ENCODE measurements at places on chromosomes 5 and 9. TPM values are rescaled to one million over a fixed set of nuclear protein-coding genes. Genes with fewer than 3 reads are reported as not detected.

Gene OR13C4
- total RNA-seq: not detected

Gene MELK
- total RNA-seq: 0.13 TPM

Gene CAMK2A
- total RNA-seq: 4.2 TPM

- DNase-seq: no peak
Observed at GRCh38 chr9:115262477-115262876, 144.5 kb upstream of the TNC start.

Gene FYB1
- 4.5 TPM for total RNA-seq

DNA sequence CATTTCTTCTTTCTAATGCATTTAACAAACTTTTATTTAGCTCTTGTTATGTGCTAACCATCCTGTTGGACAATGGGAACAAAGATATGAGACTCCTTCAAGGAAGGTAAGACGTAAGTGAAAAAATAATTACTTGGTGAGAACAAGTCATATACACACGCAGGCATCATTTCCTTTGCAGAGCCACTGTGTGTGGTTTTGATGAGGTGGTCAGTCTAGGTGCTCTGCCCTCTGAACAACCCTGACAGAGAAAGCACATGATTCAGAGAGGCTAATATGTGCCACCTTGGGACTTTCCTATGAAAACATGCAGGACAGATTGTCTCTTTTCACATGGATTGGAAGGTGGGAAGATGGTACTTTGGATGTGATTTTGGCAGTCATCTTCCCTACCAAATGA is 1162.5 kb upstream of the DMAC1 start:
- no peak for DNase-seq

- DNase-seq: no peak
Observed at GRCh38 chr9:115234094-115234493, 116.1 kb upstream of the TNC start.

GRCh38 chr9:104906441-104907277 is 21.3 kb downstream of the ABCA1 start:
- DNase-seq: no peak

DNA sequence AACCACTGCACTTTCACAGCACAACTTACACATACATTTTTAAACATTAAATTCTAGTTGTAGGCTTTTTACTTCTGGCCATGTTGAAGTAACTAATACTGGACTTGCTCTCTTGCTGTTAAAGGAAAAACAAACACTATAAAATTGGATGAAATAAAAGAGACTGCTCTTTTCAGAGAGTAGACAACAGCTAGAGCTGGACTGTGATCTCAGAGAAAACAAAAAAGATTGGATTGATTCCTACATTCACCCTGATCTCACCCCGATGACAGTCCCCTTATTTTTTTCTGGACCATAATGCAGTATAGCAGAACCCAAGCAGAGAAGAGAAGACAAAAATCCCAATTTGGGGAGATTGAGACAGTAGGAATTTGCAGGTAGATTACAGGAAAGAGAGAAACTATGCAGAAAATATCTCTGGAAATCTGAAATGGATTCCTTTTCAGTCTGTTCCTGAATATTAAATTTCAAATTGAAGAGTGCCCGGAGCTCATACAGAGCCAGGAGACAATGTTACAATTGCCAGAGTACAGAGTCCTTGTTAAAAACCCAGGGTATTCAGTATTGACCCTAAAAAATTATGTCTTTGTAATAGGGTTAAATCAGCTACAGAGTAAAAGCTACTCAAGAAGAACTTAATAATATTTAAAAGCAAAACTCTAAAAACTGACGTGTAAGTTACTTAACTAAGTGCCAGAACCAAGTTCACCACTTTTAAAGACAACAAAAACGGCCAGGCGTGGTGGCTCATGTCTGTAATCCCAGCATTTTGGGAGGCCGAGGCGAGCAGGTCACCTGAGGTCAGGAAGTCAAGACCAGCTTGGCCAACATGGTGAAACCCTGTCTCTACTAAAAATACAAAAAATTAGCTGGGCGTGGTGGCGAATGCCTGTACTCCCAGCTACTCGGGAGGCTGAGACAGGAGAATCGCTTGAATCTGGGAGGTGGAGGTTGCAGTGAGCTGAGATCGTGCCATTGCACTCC is 208.6 kb downstream of the MPDZ start:
- no peak for DNase-seq

- no peak for DNase-seq
Observed at GRCh38 chr9:126927419-126927818, 12.8 kb downstream of the RALGPS1 start.

- no peak for DNase-seq
Observed at GRCh38 chr9:27189426-27189825, 80.4 kb downstream of the TEK start.

GRCh38 chr9:84697509-84698114 is 28.1 kb downstream of the NTRK2 start:
- no peak for DNase-seq

Gene ADAMTSL1
- 150 TPM for total RNA-seq

GRCh38 chr9:70868661-70869652 is 252.5 kb downstream of the TRPM3 start:
- no peak for DNase-seq

GRCh38 chr5:52809884-52810283 is 22.2 kb downstream of the ITGA1 start:
- DNase-seq: no peak

- no peak for DNase-seq
Observed at GRCh38 chr5:125698420-125698819, 724.8 kb upstream of the GRAMD2B start.

Gene ADAMTSL2
- 6.6 TPM for total RNA-seq

Gene FOXD4
- total RNA-seq: 0.40 TPM

DNA sequence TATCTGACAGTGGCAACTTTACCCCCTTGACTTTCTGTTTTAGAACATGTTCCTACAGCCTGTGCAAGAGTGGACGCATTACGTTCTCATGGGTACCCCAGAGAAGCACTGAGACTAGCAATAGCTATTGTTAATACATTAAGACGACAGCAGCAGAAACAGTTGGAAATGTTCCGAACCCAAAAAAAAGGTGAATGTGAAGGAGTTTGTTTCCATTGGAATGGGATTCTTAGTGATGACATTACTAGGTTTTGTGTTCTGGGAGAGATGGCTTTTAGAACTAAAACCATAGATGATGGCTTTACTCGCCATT is 194.1 kb downstream of the ZSWIM6 start:
- DNase-seq: no peak

- no peak for DNase-seq
Observed at GRCh38 chr9:88514247-88514646, 20.7 kb upstream of the NXNL2 start.

GRCh38 chr9:19102181-19102630 is 498 bp downstream of the HAUS6 start:
- DNase-seq: no peak

DNA sequence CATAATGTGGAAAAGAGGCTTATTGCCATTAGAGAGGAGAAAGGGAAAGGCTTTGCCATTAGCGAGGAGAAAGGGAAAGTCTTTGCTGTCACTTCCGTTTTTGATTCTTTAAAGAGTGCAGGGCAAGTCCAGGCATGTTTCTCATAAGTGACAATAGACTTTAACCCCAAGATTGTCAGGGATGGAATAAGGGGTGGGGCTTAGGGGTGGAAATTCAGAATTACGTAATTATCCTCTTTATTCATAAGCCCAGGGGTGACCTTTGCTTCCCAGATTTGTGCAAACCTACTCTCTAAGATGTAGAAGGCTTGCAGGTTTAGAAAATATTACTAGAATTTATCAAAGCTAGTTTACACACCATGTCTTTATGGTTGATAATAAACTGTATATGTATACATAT is 2.3 kb upstream of the PLK2 start:
- no peak for DNase-seq

- no peak for DNase-seq
Observed at GRCh38 chr5:68315679-68316271, 100.2 kb downstream of the PIK3R1 start.

DNA sequence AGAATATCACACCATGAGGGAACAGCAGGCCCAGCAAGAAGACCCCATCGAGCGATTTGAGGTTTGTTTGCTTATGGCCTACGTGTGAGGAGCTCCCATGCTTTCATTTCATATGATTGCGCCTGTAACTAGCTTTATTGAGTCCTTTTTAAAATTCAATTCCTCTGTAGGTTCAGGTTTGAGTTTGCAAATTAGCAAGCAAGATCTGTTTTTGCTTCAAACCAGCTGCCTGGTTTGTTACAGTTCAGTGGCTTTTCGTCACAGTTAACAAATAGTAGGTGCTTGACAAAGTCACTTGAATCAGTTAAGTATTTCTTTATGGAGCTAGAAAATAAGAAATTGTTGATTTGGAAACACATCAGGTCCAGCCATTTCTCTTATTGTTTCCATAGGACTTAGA is 56.3 kb downstream of the GPR21 start:
- peak; percentile 34 for DNase-seq

Gene TMEM232
- 1.7 TPM for total RNA-seq

Gene GRXCR2
- total RNA-seq: not detected

Gene RETREG1
- 13.0 TPM for total RNA-seq

DNA sequence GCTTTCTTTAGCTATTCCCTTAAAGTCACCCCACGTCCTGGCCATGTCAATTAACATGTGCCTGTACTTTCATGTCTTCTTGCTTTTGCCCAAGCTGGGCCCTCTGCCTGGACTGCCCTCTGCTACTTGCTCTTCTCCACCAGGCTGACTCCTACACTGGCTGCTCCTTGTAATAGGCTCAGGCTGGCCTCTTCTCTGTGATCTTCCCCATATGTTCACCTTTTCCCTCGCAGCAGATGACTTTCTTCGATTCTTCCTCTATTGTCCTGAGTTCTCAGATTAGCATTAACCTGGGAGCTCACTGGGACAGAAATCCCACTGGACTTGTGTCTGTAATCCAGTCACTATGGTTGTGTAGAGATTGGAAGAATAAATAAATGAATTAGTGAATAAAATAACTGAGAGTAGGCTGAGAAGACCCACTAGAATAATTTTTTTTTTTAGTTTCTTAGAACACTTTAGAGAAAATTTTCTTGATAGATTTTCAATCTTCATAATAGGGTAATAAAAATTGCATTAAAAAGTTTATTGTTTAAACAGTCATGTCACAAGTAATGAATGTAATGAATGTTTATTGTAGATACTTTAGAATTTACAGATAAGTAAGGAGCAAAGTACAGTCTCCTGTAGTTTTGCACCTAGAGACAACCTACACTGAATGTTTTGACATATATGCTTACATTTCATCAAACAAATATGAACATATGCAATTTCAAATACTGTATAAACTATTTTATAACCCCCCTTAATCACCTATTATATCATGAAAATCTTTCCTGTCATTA is 47.4 kb upstream of the TNFSF15 start:
- DNase-seq: no peak

GRCh38 chr9:111301195-111301594 is 28.8 kb downstream of the OR2K2 start:
- no peak for DNase-seq

Gene WDR36
- total RNA-seq: 13.7 TPM

Gene ZNF618
- 2.8 TPM for total RNA-seq

Gene TMEFF1
- 0.78 TPM for total RNA-seq

DNA sequence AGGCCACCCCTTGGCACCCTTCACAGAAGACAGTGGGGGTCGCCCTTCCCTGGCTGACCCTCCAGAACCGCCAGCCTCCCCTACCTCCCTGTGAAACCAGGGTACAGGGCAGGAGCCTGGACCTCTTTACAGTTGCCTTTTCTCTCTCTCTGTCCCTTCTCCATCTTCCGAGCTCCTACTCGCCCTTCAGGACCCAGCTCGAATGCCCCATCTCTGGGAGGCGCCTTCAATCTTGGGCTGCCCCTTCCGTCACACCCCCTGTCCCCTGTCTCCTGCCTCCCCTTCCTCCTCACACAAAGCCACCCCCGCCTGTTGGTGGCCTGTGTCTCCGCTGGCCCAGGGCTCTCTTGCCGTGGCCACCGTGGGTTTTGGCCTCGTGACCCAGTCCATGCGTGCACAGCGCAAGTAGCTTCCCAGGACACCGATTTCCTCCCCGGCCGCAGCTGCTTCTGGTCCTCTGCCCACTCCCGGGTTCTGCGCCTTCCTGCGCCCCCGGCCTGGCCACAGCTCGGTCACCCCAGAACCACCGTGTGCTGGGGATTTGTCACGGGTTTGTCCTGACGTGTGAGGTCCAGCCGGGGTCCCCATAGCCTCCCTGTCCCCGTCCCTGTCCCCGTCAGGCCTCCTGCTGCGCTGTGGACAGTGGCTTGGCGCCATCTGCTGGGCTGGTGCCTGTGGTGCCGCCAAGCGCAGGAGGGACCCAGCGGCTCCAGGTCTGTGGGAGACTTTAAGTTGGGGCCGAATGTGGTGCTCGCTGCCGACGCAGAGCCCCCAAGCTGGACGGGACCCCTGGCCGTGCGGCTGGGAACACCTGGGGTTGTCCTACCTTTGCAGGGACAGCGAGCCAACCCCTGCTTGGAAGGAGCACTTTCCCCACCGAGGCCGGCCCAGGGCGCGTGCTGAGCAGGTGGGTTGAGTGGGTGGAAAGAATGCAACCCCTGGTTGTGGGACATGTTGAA is 4.0 kb upstream of the TMEM250 start:
- DNase-seq: no peak

GRCh38 chr9:35903049-35903448 is 3.0 kb upstream of the HRCT1 start:
- no peak for DNase-seq

DNA sequence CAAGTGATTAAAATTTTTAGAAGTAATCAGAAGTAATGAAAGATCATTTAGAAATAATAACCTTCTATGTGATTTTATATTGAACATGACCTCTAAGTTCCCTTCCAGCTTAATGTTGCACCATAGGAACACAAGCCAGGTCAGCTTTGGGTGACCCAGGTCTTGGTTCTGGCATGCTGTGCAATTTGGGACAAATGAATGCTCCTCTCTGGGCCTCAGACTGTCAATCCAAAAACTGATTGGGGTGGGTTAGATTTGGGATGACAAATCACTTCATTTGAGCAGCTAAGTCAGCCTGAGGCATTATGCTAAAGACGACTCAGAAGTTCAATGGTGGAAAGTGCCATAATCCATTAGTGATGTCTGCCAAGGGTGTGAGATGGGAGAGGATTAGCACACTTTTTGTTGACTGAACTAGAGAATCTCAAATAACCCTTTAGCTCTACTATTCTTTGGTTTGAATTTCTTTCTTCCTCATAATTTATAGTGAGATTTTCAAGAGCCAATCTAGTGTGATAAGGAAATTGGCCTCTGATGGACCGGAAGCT is 60.7 kb upstream of the BOD1 start:
- DNase-seq: no peak

Gene MEF2C
- total RNA-seq: 25.7 TPM

DNA sequence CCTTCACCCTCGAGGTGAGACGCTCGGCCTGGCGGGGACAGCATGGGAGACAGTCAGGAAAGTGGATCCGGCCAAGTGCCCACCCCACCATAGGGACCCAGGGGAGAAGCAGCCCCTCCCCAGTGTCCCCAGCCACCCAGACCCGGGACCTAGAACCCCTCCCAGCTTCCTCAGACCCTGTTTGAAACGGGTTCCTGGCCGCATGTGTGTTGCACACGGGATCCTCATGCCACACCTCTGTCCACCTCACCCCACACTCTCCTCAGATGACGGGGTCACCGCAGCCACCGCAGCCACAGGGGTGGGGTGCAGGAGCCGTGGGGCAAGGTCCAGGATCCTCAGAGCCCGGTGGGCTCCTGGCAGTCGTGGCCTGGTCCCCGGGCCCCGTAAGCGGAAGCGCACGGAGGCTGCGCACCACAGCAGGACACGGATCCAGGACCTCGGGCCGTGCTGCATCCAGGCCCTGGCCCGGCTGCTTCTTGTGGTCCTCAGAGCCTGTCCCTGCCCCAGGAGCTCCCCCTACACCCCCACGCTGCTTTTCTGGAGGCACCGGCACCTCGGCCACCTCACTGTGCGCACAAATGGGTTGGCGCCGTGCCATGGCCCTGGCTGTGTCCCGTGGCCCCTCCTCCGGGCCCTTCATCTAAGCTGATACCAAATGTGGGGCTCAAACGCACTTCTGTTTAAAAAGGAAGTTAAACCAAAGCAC is 15.3 kb downstream of the TERT start:
- DNase-seq: no peak

Gene ADAMTS12
- 2.3 TPM for total RNA-seq

Data from esophagus muscularis mucosa (tissue), 4 donors.